Aortic smooth muscle cell (primary cell): ENCODE measurements at places on chromosomes 2 and 18. TPM values are rescaled to one million over a fixed set of nuclear protein-coding genes. Genes with fewer than 3 reads are reported as not detected.

LYG2 gene
- not detected in 2 replicates for total RNA-seq

ARHGAP25 gene
- total RNA-seq = 0.50 and 0.92 TPM in 2 replicates

RBFA gene
- 24.2 and 28.1 TPM in 2 replicates for total RNA-seq

MEIS1 gene
- total RNA-seq = 76.1 and 78.5 TPM in 2 replicates

DSC2 gene
- total RNA-seq = under 0.01 TPM in 1 of 2 replicates, not detected in the other

SELENOI gene
- total RNA-seq = 10.8 and 14.8 TPM in 2 replicates

VPS4B gene
- 42.5 and 47.8 TPM in 2 replicates for total RNA-seq

CRYGC gene
- not detected in 2 replicates for total RNA-seq

NCKAP1 gene
- 131 and 155 TPM in 2 replicates for total RNA-seq

TOGARAM2 gene
- under 0.01 and 0.12 TPM in 2 replicates for total RNA-seq

CLEC4F gene
- total RNA-seq = not detected in 2 replicates

PROC gene
- total RNA-seq = 0.19 TPM in 1 of 2 replicates, not detected in the other

PCBP1 gene
- 26.3 and 40.6 TPM in 2 replicates for total RNA-seq

ACTR2 gene
- total RNA-seq = 102 and 120 TPM in 2 replicates

FER1L5 gene
- 0.25 and 0.53 TPM in 2 replicates for total RNA-seq

ALKAL2 gene
- total RNA-seq = not detected in 2 replicates

SH2D6 gene
- 0.12 and 0.40 TPM in 2 replicates for total RNA-seq

MYO5B gene
- 0.06 and 0.13 TPM in 2 replicates for total RNA-seq

CHRNG gene
- not detected in 2 replicates for total RNA-seq

CABLES1 gene
- 19.0 and 20.4 TPM in 2 replicates for total RNA-seq
